ENCODE measurements at places on chromosomes 3 and 15.

DNA sequence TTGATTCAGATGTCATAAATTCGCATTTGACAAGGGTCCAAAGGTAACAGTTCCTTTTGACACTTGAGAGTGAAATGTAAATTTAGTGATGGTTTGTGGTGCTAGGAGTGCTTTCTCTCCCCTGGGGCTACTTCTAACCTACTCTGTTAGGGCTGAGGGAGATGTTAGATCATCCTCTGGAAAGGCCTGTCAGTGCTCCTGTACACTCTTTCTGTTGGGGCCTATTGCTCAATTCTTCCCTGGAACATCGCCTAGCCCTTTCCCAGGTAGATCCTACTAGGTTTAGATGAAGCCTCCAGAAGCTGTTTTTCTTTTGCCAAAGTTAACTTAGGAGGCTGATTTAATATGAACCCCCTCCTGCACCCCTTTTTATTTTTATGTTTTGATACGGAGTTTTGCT, 1.4 kb downstream of the PCCB start:
- peak; percentile 17 for DNase-seq

DNA sequence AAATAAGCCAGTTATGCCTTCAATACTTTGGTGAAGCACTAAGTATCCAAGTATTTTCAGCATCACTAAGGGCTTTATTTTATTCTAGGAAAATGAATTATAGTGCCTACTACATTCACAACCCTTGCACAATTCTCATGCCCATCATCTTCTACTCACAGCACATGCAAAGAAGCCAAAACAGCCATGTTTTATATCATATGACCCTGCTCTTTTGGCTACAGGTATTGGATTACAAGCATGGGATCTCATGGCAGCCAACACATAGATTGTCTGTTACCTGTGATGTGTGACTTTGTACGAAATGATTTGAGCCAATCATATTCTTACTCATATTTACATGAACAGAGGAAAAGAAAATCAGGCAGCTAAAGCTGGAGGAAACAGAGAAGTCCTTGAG, 38.6 kb downstream of the STT3B start:
- no peak for DNase-seq

DNA sequence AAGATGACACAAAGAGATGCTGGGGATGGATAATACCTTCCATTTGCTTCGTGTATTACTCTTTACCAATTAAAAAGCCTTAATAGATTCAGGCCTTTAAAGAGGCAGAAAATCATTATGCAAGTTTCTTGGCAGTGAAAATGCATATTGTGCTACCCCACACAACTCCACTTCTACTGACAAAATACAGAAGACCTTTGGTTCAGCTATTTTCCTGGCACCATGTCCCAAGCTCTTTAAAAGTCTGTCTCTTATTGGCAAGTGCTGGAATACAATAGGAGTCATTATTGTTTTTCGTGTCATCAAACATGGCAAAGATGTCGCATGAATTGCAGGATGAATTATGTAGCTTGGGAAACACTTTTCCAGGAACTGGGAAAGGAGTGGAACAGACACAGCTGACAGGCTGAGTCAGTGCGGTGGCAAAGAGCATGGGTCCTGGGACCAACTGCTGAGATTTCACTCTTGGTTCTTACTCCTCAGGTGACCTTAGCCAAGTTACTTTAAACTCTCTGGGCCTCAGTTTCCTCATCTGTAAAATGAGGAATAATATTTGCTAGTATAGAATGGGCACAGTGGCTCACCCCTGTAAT, 5.5 kb upstream of the TSPAN3 start:
- DNase-seq, result no peak

DNA sequence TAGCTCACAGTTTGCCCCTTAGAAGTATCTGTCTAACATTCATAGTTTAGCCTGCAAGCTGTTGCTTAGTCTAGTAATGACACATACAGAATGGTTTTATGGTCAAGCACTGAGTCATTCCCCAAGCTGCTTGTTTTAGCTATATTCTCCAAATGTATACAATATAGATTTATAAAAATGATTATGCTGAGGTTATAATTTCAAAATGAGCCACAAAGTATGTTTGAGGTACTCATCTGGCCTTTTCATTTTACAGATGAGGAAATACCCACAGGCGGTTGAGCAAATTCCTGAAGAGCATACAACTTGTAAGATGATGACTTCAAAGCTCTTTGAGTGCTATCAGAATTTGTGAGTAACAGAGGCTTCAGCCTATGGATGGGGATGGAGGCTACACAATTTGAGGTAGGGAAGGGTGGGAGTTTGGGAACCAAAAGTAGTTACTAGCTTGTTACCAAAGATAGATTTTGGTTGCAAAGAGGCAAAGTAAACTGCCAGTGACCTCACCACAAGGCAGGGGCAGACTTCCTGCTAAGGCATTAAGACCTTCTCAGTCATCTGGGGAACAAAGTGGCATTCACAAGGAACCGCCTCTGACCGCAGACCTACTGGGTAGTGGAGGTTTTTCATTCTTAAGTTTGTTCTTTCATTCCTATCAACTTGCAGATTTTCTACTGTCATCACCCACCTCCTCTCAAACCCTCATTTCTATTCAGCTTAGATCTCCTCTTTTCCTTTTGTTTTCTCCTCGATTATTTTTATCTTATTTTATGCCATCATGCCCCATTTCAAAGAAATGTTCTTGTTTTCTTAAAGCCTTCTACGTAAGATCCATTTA, 257.2 kb upstream of the NECTIN3 start:
- DNase-seq, result peak; percentile 4

DNA sequence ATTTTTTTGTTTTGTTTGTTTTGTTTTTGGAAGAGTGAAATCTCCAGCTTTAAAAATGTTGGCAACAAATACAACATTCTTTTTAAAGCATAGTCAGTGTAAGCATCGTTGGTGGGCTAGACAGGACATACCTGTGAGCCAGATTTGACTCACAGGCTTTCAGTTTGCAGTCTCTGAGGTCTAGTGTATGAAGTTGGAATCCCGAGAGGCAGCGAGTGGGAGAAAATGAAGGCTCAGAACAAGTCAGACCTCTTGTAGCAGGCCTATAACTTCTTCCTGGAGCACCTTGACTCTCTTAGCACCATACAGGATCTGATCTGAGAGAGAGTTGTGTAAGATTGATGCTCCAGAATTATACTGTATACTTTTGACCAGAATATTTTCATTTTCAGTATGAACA, 60.2 kb downstream of the CNTN4 start:
- no peak for DNase-seq

- DNase-seq, result no peak
These were observed 239.3 kb downstream of the DTWD1 start for GRCh38 chr15:49860101-49860500.

DNA sequence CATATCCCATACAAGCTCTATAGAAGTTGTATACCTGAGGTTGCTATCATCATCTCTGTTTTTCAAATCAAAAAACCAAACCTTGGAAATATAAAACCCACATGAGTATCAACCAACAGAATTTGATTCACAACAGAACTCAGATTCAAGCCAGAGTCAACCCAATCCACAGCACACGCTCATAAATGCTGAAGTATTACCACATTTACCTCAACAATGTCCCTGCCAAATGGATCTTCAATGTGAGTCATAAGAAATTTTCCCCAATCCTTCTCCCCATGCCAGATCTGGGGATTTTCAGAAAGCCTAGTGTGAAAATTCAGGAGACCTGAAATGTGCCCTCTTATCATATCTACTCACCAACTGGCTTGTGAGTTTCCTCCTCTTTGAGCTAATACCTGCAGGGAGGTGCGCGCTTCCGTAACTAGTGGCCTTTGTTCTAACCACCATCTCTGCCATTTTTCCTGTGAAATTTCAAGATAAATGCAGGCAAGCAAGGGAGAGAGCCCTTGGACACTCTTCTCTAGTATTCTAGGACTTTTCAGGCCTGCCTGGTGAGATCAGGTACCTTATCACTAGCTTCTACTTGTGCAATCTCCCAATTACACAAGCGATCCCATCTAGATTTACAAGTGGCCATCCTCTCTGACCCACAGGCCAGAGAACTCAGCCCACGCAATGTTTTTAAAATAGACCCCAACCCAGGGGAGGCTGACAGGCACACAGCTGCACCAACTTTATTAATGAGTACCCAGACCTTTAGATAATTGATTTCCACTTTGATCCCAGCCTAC, 1076.9 kb upstream of the CFAP20DC start:
- DNase-seq, result no peak

- no peak for DNase-seq
These were observed 18.3 kb downstream of the TGM4 start for GRCh38 chr3:44892689-44893088.

DNA sequence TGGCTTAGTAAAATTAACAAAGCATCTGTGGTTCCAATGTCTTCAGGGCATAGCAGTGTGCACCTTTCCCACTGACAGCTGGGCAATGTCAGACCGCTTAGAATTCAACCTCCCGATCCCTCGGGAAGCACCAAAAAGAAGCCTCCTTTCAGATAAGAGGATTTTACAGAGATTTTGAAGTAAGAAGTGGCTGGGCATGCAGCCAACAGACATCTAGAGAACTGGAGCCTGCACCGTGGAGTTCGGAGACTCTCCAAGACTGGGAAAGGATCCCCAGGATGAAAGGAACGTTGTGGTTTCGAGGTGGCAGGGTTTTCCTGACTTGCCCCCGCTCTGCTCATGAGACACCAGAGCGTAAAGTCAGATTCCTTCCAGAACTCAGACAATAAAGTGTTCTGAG, 5.3 kb downstream of the FAM174B start:
- no peak for DNase-seq

DNA sequence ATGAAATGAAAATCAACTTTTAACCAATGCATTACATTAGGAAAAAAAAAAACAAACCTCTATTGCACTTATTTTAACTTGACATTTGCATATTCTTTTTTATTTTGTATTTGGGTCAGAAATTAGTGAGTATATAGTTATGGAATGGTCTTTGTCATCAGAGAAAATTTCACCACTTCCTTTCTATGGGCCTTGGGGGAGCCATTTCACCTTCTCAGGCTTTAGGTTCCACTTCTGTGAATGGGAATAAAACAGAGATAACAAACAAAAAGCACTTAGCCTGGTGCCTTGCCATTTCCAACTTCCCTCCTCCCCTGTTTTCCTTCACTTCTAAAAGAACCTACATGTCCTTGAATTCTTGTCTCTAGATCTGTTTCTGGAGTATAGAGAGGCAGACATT, 168.0 kb upstream of the STT3B start:
- DNase-seq, result no peak

DNA sequence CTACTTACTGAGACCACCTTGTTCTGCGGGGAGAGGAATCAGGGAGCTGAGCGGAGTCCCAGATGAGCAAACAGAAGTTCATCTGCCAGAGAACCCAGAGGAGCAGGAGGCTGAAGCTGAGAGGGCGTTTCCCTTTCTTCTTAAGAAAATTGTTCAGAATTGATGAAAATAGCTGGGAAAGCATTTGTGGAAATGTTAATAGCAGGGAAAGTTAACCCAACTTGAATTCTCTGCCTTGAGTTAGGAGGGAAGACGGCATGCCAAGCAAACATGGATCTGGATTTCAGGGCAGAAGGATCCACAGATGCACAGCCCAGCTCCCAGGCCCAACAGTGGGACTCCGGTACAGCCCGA, 23.2 kb downstream of the CRABP1 start:
- DNase-seq, result no peak

- DNase-seq, result no peak
These were observed 131.3 kb downstream of the PLD1 start for GRCh38 chr3:171678971-171679492.

DNA sequence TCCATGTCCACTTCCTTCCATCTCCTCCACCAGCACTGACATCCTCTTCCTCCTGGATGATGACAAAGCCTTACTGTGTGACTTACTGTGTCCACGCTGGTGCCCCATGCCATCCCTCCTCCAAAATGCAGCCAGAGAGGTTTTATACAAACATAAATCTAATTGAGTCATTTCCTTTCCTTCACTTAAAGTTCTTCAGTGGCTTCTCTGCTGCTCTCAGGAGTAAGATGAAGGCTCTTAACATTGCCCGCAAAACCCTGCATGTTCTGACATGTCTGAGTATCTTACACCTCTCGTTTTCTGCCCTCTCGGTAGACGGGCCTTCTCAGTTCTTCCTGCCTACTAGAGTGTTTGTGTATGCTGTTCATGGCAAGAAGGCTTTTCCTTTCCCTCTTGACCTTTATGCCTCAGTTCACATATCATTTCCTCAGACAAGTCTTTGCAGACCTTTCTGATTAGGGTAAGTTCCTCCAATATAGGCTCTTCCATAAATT, 175.5 kb downstream of the CFAP20DC start:
- no peak for DNase-seq

DNA sequence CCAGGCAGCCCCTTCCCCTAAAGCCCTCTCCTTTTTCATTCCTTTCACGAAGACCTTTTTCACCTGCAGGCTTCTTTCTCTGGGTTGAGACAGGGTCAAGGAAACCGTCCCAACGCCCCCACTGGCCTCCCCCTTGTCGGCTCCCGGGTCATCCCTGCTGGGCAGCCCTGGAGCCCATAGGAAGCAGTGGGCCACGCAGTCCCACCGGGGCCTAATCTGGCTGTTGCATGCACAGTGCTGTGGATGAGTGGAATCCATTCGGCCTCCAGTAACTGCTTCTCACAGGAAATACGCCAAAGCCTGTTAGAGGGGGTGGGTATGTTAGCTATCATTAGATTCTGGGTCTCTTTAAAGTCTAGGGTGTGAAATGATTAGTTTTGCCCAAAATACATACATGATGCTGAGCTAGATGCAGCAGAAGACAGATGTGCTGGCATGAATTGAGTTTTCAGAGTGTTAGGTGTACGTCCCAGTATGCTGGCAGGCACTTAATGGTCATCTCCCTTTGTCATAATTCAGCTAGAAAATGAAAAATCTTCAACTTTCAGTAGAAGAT, 16.6 kb downstream of the LYSMD4 start:
- DNase-seq, result peak; percentile 24

GRCh38 chr15:92839696-92840095, 60.4 kb upstream of the CHD2 start:
- DNase-seq, result peak; percentile 85

GRCh38 chr3:38534180-38534579, 38.0 kb downstream of the EXOG start:
- no peak for DNase-seq

- no peak for DNase-seq
These were observed 25.9 kb upstream of the SNRK start for GRCh38 chr3:43260412-43260811.

DNA sequence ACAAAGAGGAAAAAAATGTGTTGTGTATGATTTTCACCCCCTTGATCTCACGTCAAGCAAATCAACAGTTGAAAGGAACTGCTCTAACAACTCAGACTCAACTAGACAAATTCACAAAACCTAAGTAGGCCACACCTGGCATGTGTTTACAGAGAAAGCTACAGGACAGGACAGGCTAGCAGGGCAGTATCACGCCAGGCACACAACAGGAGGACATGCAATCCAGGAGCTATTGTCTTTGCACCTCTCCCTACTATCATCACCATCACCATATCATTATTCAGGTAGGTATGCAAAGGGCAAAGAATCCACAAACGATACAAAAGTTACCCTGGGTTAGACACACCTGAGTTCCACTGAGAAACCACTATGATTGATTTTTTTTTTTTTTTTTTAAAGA, 86.4 kb downstream of the TBL1XR1 start:
- no peak for DNase-seq

- DNase-seq, result peak; percentile 83
These were observed 136.2 kb upstream of the ICE2 start for GRCh38 chr15:60614862-60615771.

Data from ELF-1 (cell line).